ENCODE measurements at places on chromosomes 13 and 19.

DNA sequence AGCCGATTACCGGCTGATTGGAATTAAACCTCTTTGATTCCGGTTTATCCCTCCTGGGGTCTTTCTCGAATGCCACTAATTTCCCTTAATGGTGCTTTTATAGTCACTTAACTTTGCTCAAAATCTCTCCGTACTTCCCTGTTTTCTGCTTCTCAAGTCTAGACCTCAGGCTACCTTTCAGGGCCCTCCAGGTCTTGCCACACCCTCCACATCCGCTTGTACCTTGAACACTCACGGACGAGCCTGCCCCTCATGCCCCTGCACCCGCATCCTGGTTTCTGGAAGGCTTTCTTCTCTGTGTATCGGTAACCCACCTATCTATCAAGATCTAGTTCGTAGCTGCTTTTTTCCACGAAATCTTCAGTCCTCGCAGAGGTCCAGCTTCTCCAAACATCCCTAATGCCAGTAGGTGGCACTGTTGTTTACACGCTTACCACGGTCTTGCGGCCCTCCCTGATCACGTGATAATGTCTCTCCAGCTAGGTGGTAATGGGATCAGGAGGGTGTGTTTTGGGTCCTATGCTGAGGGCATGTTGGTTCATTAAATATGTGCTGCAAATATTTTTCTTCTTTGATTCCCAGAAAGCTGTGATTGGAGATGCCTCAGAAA is 13.8 kb downstream of the ATP12A start:
- no peak for DNase-seq

DNA sequence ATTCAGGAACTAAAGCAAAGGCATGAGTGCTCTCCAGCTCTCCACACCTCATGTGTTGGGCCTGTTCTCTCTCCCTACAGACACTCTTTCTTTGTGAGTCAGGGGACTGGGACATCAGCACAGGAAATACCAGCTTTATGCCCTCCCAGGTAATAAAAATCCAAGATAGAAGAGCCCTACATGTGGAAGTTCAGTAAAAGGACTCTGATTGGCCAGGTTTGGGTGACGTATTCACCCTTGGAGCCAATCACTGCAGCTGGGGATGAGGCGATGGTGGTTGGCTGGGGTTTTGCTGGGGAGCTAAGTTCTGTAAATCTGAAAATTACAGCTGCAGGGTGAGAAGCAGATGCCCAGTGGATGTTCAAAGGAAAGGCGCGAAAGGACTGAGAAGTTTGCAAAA is 32.5 kb downstream of the CCDC70 start:
- DNase-seq, result no peak

DNA sequence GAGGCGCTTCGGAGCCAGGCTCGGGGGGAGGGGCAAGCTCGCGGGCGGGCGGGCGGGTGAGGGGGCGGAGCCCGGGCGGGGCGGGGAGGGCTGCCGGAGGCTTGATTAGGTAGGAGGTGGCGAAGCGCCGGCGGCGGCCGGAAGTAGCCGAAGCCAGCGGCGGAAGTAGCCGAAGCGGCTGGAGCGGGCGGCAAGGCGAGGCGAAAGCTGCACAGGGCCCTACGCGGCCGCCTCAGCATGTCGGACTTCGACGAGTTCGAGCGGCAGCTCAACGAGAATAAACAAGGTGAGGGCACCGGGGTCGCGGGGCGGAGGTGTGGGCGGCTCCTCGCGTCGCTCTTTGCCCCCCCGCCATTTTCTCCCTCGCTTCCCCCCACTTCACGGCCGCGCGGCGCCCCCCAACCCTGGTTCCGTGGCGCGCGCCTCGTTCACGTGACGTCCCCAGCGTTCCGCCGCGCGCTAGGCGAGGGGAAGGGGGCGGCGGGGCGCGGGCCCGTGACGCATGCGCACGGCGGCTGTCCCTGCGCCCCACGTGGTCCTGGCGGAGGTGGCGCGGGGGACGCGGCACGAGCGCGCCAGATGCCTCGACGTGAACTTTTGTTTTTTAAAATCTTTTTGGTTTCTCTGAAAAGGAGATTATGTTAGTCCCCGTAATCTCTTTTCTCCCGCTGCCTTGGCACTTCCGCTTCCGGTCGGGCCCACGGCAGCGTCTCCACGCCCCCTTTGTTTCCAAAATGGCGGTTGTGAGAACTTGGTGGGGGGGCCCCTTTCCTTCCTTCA is at the start of gene U2AF2:
TSS of gene U2AF2 (plus strand) at position 168 of the 780 bp plus-strand sequence. CDS start at position 238, 70 bp downstream.
- no peak for DNase-seq

DNA sequence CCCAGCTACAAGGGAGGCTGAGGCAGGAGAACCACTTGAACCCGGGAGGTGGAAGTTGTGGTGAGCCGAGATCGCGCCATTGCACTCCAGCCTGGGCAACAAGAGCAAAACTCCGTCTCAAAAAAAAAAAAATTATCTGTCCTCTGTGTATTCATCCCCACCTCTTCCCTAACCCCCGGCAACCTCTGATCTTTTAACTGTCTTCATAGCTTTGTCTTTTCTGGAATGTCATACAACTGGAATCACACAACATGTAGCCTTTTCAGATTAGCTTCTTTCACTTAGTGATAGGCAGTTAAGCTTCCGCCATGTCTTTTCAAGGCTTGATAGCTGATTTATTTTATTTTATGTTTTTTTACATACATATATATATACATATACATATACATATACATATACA is 8.4 kb upstream of the S1PR5 start:
- no peak for DNase-seq

- no peak for DNase-seq
Measured at GRCh38 chr13:23579896-23580683, 9.9 kb downstream of the TNFRSF19 start.

- peak; percentile 6 for DNase-seq
Measured at GRCh38 chr19:17021793-17022590, 4.6 kb downstream of the CPAMD8 start.

DNA sequence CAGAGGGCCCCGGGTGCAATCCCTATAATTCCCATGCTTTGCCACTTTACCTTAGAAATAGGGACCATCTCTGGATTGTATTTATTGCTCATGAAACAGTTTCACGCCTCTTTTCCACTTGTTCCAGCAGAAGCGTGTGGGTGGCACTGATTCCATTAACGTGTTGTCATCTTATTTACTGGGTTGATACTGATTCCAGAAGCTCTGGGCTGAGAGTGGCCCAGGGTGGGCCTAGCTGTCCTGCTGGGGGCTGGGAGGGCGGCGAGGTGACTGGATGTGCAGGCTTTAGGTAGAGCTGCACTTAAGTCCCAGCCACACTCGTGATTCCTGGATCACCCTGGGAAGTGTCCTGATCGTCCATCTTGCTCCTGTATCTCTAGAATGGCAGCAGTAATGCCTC is 155.0 kb downstream of the TEX29 start:
- DNase-seq, result no peak

GRCh38 chr13:51151463-51151862 is 40.4 kb upstream of the C13orf42 start:
- no peak for DNase-seq

- DNase-seq, result no peak
Measured at GRCh38 chr19:41711376-41712261, 3.2 kb downstream of the CEACAM5 start.

- peak; percentile 97 for DNase-seq
Measured at GRCh38 chr19:40716031-40716481, 630 bp downstream of the COQ8B start.

DNA sequence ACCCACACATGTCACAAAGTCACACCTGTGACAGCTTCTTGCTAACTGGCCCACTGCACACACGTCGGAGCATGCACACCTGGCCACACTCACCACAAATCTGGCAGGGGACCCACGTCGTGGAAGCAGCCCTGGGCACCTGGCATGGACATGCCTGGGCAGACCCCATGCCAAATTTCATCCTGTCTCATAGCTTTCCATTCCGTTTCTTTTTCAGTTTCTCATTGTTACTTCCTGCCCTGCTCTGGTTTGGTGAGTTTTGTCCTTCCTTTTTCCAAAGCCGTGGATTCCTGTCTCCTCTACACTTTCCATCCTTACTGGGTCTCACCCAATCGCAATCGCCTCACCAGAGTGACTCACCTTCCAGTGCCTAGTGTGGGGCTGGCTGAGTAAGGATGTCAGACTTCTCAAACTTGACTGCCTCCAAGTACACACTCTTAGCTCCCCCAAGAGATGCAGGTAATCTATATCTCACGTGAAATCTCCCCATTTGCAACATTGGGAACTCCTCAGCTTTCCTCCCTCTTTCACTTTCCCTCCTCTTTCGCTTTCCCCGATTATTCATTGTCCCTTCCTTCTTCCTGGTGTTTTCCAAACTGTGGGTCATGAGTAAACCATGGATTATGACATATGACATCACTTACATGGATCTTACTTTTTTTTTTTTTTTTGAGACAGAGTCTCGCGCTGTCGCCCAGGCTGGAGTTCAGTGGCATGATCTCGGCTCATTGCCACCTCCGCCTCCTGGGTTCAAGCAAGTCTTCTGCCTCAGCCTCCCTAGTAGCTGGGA is 1.6 kb upstream of the BBC3 start:
- DNase-seq, result peak; percentile 80

- DNase-seq, result peak; percentile 82
Measured at GRCh38 chr19:55206664-55207500, 2.4 kb downstream of the PTPRH start.

DNA sequence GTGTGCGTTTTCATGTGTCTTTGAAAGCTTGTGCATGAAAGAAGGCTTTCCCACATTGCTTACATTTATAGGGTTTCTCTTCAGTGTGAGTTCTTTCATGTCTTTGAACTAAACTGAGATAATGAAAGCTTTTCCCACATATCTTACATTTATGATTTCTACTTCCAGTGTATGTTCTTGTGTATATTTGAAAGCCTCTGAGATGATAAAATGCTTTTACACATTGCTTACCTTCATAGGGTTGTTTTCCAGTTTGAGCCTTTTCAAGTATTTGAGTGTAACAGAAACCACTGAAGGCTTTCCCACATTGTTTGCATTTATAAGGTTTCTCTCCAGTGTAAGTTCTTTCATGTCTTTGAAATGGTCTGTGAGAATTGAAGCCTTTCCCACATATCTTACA is 9.8 kb upstream of the ZNF441 start:
- DNase-seq, result no peak

DNA sequence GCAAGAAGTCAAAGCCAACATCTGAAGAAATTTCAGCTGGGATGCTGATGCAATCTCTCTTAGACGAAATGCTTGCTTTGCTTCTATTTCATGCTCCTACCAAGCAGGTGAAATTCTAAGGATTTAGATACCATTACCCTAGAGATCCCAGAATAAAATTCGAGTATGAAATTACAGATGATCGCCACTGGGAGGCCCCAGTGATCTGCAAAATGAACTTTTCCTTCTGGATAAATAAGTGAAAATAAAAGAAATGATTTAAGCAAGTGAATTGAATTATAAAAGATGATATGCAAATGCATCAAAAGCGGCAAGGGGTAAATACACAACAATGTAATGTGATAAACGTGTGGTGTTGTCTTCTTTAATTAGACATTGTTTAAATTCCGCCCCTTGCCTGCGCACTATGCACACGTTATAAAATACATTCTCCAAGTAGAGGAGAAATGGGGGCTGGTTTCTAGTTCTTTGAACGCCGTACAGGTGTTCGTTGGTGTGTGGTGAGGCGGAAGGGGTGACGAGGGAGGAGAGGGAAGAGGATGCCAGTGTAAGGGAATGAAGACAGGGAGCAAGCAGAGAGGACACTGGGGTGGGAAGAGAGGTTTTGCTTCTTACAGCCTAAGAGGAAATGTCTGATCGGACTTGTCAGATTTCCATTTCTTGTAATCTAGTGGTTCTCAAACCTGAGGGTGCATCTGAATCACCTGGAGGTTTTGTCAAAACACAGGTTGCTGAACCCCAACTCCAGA is 58.0 kb downstream of the ERCC5 start:
- DNase-seq, result no peak

DNA sequence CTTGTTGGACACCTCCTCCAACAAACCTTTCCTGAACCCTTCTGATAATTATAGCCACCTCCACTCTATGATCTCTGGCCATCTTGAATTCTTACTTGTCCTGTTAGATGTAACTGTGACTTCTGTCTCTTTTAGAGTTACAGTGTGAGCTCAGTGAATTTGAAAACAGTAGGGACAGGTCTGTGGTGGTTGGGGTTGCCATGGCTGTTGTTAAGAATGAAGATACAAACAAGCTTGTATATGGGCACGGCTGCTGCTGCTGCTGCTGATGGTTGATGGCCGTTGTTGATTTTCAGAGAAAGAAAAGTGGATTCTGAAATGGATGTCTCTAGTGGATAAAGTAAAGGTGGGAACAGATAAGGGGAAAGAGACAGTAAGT is 101.5 kb downstream of the STARD13 start:
- no peak for DNase-seq

DNA sequence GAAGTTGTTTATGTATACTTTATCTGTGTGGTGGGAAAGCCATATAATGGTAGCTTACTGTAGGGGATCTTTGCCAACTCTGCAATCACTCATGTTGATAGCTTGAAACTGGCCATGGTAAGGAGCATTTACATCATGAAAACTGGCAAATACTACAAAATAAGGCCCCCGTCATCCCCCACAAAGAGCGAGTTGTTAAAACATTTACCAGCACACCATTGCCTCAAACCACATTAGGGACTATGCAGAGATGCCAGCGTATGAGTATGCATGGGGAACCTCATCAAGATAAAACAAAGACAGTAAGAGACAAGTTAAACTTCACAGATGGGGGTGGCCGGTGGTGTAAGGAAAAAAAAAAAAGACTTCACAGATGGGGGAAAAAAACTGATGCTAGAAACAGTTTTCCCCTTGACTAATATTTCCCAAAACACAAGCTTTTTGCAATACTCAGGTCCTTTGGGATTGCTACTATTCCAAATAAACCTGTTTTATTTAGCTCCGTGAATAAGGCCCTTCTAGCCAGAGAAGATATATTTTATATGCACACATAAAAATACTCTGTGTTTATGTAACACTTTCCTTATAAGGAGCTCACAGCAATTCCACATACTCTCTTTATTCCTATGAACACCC is 70.6 kb upstream of the SERP2 start:
- no peak for DNase-seq

DNA sequence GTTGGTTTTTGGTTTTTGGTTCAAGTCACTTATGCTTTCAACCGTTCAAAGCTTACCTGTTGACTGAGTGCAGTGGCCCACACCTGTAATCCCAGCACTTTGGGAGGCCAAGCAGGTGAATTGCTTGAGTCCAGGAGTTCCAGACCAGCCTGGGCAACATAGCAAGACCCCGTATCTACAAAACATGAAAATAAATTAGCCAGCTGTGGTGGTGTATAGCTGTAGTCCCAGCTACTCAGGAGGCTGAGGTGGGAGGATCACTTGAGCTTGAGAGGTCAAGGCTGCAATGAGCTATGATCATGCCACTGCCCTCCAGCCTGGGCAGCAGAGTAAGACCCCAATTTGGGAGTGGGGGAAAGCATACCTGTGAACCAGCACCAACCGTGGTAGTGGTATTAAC is 43.7 kb downstream of the PEX11G start:
- no peak for DNase-seq

- DNase-seq, result no peak
Measured at GRCh38 chr13:49042476-49042875, 66.8 kb downstream of the FNDC3A start.

- DNase-seq, result no peak
Measured at GRCh38 chr13:24502533-24503378, 9.8 kb downstream of the PARP4 start.

- no peak for DNase-seq
Measured at GRCh38 chr19:35171730-35172129, 17.2 kb downstream of the FXYD5 start.

- DNase-seq, result no peak
Measured at GRCh38 chr19:13864046-13864666, 12.8 kb upstream of the NANOS3 start.
